ENCODE measurements at places on chromosomes 7 and 10. TPM values are rescaled to one million over a fixed set of nuclear protein-coding genes. Genes with fewer than 3 reads are reported as not detected.

DNA sequence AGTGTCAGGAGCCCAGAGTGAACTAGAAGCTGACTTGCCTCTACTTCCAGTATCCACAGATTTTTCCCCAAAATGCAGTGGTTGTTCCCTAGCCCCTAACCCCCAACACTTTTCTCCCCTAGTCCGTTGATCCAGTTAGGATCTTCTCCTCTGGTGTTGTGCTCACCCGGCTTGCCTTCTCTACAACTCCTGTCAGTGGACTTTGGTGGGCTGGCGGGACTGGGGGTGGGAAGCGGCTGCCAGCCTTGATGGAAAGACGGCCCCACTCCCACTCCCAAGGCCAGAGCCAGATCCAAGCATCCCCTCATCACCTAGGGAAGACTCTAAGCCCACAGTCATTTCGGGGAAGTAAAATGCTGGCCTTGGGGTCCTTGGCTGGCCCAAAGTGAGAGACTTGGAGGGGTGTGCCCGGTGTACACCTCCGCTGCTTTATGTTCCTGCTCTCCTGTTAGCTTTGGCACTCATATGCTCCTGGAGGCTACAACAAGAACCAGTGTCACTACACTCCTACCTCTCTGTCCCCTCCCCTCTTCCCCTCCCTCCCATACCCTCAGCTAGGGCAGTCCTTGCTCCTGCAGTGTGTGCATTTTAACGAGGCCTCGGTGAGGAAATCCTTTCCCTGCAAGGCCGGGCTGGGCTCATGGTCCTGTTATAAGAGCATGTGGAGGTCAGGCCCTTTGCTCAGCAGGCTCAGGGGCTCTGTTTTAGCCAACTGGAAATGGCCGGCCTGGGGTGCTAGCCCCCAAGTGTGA, 930 bp upstream of the HOXA10 start:
- DNase-seq: no peak

DNA sequence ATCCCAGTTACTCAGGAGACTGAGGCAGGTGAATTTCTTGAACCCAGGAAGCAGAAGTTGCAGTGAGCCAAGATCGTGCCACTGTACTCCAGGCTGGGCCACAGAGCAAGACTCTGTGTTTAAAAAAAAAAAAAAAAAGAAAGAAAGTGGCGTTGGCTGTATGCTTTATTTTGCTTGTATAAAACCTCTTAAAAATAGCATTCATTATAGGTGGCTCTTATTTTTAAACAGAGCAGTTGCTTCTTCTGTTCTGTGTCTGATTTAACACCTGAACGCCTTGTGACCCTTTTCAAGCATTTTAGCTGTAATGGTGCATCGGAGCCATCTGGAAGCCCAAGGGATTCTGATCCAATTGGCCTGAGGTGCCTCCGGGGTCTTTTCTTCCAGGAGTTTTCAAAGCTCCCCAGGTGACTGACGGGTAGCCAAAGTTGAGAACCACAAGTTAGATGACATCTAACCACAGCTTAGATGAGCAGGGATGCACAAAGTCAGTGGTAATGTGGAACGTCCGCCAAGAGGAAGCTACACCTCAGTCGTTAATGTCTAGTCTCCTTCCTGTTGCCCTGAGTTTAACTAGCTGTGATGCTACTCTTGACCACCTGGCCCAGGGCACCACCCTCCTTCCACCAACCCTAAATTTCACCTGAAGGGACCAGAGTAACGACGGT, 274.6 kb upstream of the KLF6 start:
- DNase-seq: no peak

GRCh38 chr7:130867581-130868136, 133.7 kb upstream of the KLF14 start:
- no peak for DNase-seq

DNA sequence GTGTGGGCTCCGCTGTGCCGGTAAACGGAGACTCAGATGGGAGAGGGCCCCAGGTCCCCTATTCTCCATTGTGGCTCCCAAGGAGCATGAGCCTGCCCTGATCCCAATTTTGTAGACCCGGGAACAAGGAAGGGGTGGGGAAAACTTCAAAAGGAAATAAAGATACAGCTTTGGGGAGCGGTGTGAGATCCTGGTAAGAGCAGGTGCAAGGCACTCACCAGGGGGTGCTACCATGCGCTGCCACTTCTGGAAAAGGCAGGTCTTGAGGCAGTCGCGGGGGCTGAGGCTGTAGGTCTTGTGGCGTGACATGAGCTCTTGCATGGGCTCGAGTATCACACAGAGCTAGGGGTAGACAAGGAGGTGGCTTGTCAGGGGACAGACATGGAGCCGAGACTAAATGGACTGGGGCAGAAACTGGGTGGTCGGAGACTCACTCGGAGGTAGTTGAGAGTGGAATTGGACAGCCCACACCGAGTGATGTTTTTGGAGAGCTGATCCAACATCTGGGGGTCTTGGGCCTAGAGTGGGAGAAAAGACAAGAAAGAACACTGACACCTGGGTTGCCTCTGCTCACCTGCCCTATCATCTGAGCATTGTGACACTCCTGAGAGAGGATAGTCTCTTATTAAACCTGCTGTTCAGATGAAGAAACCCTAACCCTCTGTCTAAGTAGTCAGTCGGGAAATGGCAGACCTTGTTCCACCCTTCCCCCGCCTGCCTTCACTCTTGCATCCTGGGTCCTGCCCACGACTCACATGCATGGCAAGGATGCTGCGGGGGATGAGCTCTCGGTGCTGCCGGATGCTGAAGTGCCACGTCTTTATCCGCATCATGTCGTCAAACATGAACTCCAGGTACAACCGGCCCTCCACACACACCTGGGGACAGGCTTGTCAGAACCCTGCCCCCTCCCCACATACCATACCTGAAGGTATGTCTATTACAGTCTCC, 10.7 kb downstream of the LDB1 start:
- DNase-seq: no peak

- peak; percentile 50 for DNase-seq
These were observed 384 bp downstream of the DCLRE1C start for GRCh38 chr10:14953424-14954000.

- DNase-seq: no peak
These were observed 270.4 kb downstream of the HGF start for GRCh38 chr7:81499262-81500116.

GRCh38 chr7:93725954-93726353, 151.4 kb upstream of the CALCR start:
- DNase-seq: no peak

RPEL1 gene
- total RNA-seq: 0.16 TPM

NODAL gene
- 2.2 TPM for total RNA-seq

Measured in occipital lobe (tissue), 3 donors.